ENCODE measurements at places on chromosomes 7 and 10. TPM values are rescaled to one million over a fixed set of nuclear protein-coding genes. Genes with fewer than 3 reads are reported as not detected.

HMX2 gene
- total RNA-seq: 0.10 TPM

STEAP2 gene
- 4.4 TPM for total RNA-seq

ZNF804B gene
- total RNA-seq: not detected

OPALIN gene
- total RNA-seq: not detected

FAM13C gene
- 0.22 TPM for total RNA-seq

OR2A1 gene
- total RNA-seq: not detected

TDRD1 gene
- total RNA-seq: not detected

MMD2 gene
- total RNA-seq: not detected

SDK1 gene
- 0.37 TPM for total RNA-seq

AGR2 gene
- total RNA-seq: 110 TPM

SHH gene
- total RNA-seq: 0.43 TPM

FAM25C gene
- 0.98 TPM for total RNA-seq

CHAT gene
- not detected for total RNA-seq

ADAM12 gene
- 4.3 TPM for total RNA-seq

SLC13A1 gene
- not detected for total RNA-seq

GBX1 gene
- 0.17 TPM for total RNA-seq

SPDYE9 gene
- total RNA-seq: not detected

PPP1R17 gene
- not detected for total RNA-seq

PLXNA4 gene
- 0.41 TPM for total RNA-seq

C10orf71 gene
- not detected for total RNA-seq

TBX20 gene
- total RNA-seq: 1.9 TPM

MTURN gene
- total RNA-seq: 6.1 TPM

GPRIN2 gene
- total RNA-seq: 27.8 TPM

SPDYE2B gene
- not detected for total RNA-seq

CFAP46 gene
- total RNA-seq: 1.4 TPM

LRIT1 gene
- not detected for total RNA-seq

THSD7A gene
- 2.4 TPM for total RNA-seq

KLLN gene
- total RNA-seq: 0.59 TPM

TMEM178B gene
- 1.3 TPM for total RNA-seq

GJC3 gene
- total RNA-seq: not detected

SLC26A4 gene
- total RNA-seq: 0.10 TPM

EN2 gene
- 0.85 TPM for total RNA-seq

KBTBD2 gene
- total RNA-seq: 24.6 TPM

DMBT1 gene
- total RNA-seq: 0.17 TPM

CTAGE4 gene
- not detected for total RNA-seq

MBL2 gene
- total RNA-seq: not detected

ADIRF gene
- not detected for total RNA-seq

EPDR1 gene
- 78.2 TPM for total RNA-seq

GPR146 gene
- 1.8 TPM for total RNA-seq

VWA2 gene
- total RNA-seq: 0.05 TPM

FBXO24 gene
- total RNA-seq: 0.20 TPM

TRIP6 gene
- 51.6 TPM for total RNA-seq

GNB2 gene
- total RNA-seq: 257 TPM

NUTM2D gene
- 1.2 TPM for total RNA-seq

LRRC17 gene
- total RNA-seq: 0.12 TPM

SSC4D gene
- 1.4 TPM for total RNA-seq

FZD8 gene
- 4.9 TPM for total RNA-seq

TAS2R3 gene
- not detected for total RNA-seq

NACAD gene
- 0.31 TPM for total RNA-seq

RARRES2 gene
- not detected for total RNA-seq

LRRD1 gene
- total RNA-seq: not detected

PKD2L1 gene
- total RNA-seq: 0.05 TPM

Measured in A549 treated with Hydrocortisone at 1 μM for 4 hours (cell line).